Activated CD4-positive, alpha-beta T cell treated with anti-CD3 and anti-CD28 coated beads for 24 hours (primary cell): ENCODE measurements at places on chromosomes 11 and 22.

- peak; percentile 45 for DNase-seq
Observed at GRCh38 chr22:35330258-35330861, 30.7 kb downstream of the TOM1 start.

GRCh38 chr22:24333301-24333700, 62.7 kb downstream of the SPECC1L start:
- no peak for DNase-seq

DNA sequence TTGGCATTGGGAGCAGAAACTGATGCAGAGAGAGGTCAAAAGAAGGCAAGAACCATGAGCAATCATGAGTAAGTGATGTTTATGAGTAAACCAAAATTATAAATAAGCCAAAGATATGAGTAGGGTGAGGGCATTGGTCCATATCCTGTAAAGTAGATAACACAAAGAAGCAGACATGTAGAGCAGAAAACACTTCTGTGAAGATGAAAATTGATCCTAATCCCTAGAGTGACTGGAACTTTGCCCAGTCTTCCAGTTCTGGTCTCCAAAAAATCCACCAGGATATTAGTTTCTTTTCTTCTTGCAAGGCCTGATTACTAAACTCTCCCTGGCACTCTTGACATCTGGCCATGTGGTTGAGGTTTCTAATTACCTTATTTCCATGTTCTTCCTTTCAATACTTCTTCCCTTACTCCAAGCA, 13.7 kb upstream of the DRD2 start:
- DNase-seq, result no peak

DNA sequence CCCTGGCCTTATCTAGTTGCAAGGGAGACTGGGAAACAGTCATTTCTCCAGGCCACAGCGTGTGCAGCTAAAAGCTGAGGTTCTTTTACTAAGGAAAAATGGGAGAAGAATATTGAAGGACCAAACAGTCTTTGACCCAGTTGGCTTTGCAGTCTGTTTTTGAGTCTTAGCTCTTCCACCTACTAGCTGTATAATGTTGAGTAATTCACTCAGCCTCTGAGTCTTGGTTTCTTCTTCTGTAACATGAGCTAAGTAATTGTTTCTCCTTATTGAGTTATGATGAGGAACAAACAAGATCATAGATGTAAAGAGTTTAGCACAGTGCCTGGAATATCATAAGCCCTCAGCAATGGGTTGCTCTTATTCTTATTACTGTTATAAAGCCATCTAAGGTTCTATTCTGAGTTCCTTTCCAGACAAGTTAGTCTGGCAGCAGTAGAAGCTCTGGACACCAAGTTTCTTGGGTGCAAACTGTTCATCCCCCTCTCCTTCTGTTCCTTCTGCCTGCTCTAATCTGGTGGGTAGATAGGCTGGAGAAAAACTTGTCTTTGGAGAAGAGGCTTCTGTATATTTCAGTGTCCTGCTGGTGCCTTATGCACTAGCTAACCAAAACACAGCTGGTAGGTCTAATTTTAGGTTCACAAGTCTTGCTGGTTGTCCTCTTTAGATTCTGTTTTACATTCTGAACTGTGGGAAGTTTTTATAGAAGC, 13.5 kb downstream of the TRIM44 start:
- DNase-seq, result no peak

DNA sequence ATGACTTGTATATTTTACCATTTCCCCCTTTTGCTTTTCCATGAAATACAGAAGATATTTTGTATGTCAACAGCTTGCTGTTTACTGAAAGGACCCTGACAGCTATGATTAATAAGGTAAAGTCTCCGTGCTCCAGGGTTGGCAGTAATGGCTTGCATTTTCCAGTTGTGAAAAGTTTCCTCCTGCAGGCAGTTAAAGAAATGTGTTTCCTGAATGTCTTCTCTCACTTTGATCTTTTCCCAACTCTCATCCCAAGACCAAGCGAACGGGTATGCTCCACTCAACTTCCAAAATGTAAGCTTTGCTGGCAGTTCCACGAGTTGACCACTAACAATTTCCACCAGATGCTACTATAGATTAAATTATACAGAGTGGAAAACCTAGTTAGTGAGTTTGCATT, 8.9 kb downstream of the FIBIN start:
- no peak for DNase-seq

DNA sequence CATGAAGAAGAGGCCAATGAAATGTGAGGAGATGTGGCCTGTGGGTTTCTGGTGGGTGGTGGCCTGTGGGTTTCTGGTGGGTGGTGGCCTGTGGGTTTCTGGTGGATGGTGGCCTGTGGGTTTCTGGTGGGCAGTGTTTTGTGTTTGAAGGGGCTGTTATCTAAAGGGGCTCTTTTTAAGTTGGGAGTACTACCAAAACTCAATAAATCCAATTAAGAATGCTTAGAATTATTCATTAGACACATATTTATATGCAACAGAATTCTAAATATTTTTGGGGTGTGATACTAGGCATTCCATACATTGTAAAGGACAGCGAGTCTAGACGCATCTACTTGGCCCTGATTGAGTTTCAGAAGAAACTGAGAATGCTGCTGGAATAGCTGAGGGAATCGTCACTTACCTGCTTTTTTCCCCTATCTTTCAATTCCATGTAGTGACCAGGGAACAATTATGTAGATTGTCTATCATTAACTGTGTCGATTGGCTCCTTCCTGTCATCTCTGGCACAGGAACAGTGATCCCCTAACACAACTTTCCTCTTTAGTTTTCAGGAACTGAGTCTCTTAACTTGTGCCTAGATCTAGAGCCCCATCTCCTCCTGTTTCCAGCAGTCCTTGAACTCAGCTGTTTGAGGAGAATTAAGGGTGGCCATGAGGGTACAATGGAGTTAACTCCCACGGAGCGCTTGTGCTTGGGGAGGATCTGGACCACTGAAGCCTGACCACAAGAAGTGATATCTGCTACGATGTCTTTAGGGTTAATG, 37.3 kb upstream of the TOP3B start:
- no peak for DNase-seq

GRCh38 chr11:11806586-11806985, 35.2 kb upstream of the USP47 start:
- no peak for DNase-seq

DNA sequence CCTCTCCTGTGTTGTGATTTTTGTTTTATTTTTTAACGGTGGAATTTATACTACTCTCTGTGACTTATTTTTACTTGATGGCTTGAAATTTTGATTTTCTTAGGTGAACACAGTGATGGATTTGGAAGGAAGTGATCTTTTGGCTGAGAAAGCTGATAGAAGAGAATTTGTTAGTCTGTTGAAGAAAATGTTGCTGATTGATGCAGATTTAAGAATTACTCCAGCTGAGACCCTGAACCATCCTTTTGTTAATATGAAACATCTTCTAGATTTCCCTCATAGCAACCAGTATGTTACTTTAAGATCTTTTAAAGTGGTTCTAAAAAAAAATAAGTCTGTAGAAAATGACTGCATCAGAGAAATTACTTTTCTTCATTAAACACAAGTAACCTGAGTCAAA, 82.1 kb downstream of the HIPK3 start:
- DNase-seq, result no peak

DNA sequence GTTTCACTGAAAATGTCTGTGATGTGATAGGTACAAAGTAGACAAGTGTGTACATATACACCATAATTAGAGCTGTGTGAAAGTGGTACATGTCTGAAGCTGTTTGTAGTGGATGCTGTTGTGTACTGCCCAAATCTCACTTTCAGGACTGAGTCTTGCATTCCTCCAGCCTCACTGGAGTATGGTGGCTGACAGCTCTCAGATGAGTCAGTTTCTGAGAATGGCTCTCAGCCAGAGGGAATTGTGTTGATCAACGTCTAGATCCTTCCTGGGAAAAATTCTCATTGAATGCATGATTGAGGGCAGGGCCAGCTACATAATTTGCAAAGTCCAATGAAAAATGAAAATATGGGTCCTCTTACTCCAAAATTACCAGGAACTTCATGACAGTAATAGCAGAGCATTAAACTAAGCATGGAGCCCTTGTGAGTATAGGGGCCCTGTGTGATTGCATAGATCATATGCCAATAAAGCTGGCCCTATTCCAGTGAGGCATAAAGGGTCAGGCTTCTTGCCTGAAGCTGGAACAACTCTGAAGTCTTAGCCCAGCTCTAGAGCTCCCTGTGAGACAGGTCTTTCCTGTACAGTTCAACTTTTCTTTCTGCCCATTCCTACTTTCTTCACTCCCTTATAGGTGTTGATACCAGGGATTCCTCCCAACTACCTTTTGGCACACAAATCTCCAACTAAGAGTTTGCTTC, 10.8 kb upstream of the CYP2R1 start:
- DNase-seq, result no peak

DNA sequence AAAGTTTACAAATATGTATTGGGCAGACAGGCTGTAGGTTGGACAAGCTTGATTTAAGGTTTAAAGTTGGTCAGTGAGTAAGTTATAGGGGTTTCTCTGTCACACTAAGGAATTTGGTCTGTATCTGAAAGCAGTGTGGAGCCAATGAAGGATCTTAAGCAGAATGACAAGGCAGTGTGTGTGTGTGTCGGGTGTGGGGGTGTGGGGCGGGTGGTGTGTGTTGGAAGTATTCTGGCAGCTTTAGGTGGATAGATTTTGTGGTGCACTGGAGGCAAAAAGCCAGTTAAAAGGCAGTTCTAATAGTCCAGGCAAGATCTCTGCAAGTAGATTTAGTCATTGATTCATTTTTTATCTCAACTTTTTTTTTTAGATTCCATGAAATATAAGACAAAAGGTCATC, 1006.8 kb upstream of the CCDC90B start:
- DNase-seq, result no peak

DNA sequence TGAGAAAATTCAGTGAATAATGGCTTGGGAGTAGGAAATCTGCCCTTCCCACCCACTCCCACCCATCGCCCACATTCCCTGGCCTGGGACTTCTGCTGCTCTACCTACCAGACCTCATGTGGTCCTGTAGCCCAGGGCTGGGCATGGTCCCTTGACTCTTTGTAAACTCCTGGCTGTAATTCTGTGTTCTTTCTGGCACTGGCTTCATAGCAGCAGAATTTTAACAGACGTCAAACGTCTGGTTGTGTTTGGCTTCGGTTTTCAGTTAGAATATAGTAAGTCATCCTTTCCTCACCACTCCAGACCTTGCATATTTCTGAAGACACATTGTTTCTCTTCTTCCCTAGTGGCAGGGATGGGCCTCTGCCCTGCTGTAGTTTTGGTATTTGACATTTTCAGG, 210.6 kb downstream of the CSNK2A3 start:
- no peak for DNase-seq

DNA sequence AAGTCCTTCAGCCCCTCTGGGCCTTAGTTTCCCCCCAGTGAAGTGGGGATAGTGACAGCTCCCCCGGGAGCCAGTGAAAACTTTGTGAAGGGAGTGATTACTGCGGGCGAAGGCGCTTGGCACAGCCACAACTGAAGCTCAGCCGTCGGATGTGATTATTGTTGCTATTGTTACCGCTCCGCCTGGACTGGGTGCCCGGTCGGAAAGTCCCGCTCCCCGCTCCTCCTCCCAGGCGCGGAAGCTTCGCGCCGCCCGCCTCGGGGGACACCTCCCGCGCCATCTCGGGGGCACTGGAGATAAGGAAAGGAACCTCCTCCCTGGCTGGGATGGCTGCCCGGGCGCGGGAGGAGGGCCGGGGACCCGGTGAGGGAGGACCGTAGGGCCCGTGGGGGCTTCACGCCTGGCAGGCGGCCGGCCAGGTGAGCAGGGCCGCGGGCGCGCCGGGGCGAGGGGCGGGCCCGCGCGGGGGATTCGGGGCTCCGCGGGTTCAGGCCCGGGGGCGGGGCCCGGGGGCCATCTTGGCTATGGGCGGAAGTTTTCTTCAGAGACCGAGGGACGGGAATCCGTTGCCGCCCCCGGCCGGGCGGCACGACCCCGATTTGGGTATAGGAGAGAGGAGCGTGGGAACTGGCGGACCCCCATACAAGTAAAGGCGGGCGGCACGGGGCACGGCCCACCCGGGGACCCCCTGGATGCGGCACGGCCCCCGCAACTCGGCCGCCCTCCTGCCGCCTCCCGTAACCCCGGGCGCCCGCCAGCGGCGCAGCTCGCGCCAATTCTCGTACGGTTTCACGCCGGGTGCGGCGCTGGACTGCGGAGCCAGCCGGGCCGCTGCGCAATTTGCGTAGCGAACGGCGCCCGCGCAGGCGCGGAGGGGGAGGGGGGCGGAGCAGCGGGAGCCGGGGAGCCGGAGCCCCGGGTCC, at the start of gene GPR137:
GPR137 (plus strand) TSS at position 887 of the 923 bp plus-strand sequence. CDS start 677 bp downstream, outside the sequence.
- DNase-seq, result peak; percentile 85

DNA sequence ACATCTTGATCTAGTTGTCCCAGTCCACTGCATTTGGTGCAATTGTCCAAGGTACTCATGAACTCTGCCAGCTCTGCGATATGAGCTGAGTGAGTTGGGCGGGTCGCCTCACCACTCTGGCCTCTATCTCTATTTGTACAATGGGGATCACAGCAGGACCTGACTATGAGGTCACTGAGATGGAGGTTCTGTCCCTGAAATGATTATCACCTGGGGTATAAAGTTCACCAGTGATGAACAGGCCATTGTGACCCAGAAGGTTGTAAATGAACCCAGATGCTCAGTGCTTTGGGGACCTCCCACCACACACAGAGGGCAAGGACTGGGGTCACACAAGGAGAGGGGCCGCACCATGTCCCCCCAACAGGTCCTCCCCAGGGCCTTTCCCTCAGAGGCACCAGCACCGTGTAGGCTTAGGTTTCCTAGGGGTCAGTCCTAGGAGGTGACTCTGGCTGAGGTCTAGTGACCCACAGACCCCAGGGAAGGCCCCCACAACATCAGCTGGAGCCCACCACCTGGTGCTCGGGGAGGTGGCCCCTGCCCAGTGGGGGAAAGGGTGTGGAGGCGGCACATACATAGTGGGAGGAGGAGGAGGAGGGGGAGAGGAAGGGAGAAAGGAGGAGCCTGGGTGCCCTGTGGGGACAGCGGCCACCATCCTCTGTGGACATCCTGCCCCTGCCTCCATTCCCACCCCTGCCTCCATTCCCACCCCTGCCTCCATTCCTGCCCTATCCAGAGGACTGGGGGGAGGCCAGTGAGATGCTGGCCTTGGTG, 25.0 kb upstream of the IGLL1 start:
- no peak for DNase-seq

GRCh38 chr11:1180947-1181391, 23.2 kb downstream of the MUC5AC start:
- DNase-seq, result no peak

- DNase-seq, result no peak
Observed at GRCh38 chr11:60984636-60985035, 13.2 kb downstream of the CD6 start.

DNA sequence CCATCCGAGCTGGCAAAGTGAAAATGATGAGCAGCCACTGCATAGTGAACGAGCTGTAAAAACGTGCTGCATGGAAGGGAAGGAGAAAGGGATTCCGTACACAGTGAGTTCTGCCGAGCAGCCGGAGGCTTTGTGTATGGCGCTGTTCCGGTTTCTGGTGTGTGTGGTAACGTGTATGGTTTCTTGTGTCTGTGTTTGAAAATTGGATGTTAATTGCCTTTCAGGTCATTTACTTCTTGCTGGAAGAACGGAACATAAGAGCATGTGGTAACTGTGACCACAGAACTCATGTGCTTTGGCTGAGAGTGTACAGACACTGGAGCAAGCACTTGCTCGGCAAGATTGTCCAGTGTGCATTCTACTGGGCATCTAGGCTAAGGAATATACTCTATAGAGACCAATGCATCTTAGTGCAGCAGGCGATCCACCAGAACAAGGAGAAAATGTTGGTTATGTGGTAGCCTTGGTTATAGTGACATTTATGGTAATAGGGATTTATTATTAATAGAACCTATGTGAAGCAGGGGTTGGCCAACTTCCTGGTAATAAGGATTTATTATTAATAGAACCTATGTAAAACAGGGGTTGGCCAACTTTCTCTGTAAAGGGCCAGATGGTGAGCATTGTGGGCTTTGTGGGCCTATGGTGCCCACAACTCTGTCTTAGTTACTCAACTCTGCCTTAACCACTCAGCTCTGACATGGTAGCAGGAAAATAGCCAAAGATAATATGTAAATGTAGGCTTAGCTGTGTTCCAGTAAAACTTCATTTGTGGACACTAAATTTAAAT, 49.2 kb downstream of the GRAMD1B start:
- no peak for DNase-seq
